ENCODE measurements at places on chromosomes 2 and 18. TPM values are rescaled to one million over a fixed set of nuclear protein-coding genes. Genes with fewer than 3 reads are reported as not detected.

Gene SNTG2
- total RNA-seq, result not detected

Gene IL1A
- total RNA-seq, result 0.99 TPM

Gene HOXD13
- not detected for total RNA-seq

Gene ALPP
- not detected for total RNA-seq

Gene ESPNL
- not detected for total RNA-seq

Gene SCN7A
- total RNA-seq, result not detected

Gene CD207
- total RNA-seq, result not detected

Gene MBD2
- 105 TPM for total RNA-seq

Gene ITGB1BP1
- 95.5 TPM for total RNA-seq

Gene GAREM2
- total RNA-seq, result 4.5 TPM
